ENCODE measurements at places on chromosomes 6 and 20. TPM values are rescaled to one million over a fixed set of nuclear protein-coding genes. Genes with fewer than 3 reads are reported as not detected.

The ATP6V1G2 gene
- 1.0 TPM for total RNA-seq

The SLC35D3 gene
- total RNA-seq: not detected

The KIF6 gene
- total RNA-seq: 0.62 TPM

The TUBB1 gene
- not detected for total RNA-seq

The EIF6 gene
- 172 TPM for total RNA-seq

The MEI4 gene
- not detected for total RNA-seq

The BMP5 gene
- total RNA-seq: not detected

The SPDEF gene
- not detected for total RNA-seq

The REM1 gene
- total RNA-seq: not detected

The LST1 gene
- total RNA-seq: 29.1 TPM

The ETV7 gene
- 2.8 TPM for total RNA-seq

The SLCO4A1 gene
- 56.9 TPM for total RNA-seq

The OR2J3 gene
- not detected for total RNA-seq

The CFAP61 gene
- not detected for total RNA-seq

The GJE1 gene
- total RNA-seq: not detected

The PSORS1C1 gene
- total RNA-seq: not detected

The PXMP4 gene
- total RNA-seq: 6.9 TPM

The TRAPPC3L gene
- total RNA-seq: not detected

The CLPSL2 gene
- not detected for total RNA-seq

The TPBG gene
- not detected for total RNA-seq

The HFE gene
- 0.76 TPM for total RNA-seq

The PSORS1C2 gene
- not detected for total RNA-seq

The KCNQ2 gene
- total RNA-seq: 0.19 TPM

The GPSM3 gene
- 68.4 TPM for total RNA-seq

The CLIC5 gene
- 0.50 TPM for total RNA-seq

The DCDC2 gene
- not detected for total RNA-seq

The IRF4 gene
- total RNA-seq: 432 TPM

The GINS1 gene
- 34.1 TPM for total RNA-seq

The RFX6 gene
- total RNA-seq: not detected

The SHLD1 gene
- total RNA-seq: 6.9 TPM

The OR10C1 gene
- total RNA-seq: not detected

The STMND1 gene
- total RNA-seq: not detected

The RNASET2 gene
- 34.1 TPM for total RNA-seq

The GGTLC1 gene
- not detected for total RNA-seq

The LTB gene
- total RNA-seq: 273 TPM

The NDUFAF5 gene
- 31.5 TPM for total RNA-seq

All from activated naive CD8-positive, alpha-beta T cell treated with anti-CD3 and anti-CD28 coated beads for 36 hours (primary cell).